ENCODE measurements at places on chromosomes 2 and 18.

DNA sequence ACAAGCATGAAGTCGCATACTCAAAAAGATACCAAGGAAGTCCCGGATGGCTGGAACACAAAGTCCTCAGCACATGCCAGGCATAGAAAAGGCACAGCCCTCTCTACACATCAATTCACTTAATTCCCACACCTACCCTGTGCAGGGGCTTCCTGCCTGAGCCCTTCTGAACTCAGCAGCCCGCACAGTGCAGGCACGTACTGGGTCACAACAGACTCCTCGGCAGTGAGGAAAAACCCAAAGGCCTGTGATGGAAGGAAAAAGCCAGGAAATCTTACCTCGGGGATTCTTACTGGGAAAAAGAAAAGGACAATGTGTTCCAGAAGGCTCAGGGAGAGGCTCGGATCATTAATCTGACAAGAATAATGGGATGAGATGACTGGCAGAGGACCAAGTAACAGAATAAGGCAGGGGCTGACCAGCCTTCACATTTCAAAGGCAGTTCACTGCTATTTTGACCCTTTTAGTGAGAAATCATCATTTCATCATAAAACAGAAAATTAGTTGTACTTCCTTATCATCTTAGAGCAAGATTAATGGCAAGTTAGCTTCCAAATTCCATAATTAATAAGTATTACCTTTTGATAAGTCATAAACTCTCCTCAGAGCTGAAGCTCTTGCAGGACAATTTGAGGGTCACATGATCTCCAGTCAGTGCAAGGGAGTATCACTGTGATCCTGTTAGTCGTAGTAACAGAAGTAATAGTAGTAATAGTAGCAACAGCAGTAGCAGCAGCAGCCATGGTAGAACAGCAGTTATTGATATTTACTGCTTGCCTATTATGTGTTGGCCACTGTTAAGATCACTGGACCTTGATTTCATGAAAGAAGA, 87.4 kb downstream of the STK39 start:
- DNase-seq = no peak

DNA sequence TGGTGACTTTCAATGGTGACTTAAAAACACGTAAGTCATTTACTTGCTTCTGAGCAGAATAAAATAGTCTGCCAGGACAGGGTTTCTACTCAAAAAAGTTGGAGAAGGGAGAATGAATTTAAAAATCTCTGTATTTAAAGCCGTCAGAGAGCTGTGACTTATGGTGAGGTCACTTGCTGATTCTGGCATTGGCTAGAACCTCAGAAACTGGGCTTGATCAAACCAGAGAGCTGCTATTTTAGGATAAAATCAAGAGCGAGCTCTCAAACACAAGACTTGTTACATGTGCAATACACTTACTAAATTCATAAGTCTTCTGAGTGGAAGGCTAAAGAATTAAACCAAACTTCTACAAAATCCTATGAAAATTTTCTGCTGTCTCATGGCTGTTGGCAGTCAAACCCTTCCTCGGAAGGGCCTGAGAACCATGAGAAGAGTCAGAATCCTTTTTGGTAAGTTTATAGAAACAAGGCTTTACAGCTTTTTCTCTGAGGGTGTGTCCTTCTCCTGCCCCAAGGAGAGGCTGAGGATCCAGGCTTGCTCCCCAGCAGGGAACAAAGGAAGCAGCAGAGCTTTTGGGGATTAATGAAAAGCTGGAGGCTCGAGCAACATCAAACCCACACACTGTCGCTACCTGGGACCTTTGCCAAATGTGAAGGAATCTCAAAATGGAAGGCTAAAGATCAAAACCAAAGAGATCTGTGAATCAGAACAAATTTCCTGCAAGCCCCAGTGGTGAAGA, 816.4 kb downstream of the SOCS6 start:
- no peak for DNase-seq

GRCh38 chr2:21427606-21428005, 303.8 kb downstream of the TDRD15 start:
- peak; percentile 67 for DNase-seq

- no peak for DNase-seq
These were observed 123.9 kb downstream of the ZFP36L2 start for GRCh38 chr2:43102366-43103092.

DNA sequence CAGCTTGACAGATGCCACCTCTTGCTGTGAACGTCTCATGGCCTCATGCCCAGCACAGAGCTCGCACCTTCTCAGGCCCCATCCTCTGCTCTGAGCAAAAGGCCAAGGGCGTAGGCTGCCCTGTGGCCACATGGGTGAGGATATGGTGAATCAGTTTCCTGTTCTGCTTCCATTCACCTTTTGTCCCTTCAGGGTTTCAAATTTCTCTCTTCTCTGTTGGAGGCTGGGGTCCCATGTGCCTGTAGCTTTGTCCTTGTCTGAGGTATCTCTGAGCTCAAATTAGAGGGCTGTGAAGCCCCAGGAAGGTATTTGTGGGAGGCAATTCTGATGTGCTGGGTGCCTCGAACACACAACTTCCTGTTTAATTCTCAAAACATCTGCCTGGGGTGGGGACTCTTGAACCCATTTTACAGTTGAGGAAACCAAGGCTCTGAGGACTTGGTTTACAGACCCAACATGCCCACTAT, 29.0 kb downstream of the ZAP70 start:
- DNase-seq = no peak

DNA sequence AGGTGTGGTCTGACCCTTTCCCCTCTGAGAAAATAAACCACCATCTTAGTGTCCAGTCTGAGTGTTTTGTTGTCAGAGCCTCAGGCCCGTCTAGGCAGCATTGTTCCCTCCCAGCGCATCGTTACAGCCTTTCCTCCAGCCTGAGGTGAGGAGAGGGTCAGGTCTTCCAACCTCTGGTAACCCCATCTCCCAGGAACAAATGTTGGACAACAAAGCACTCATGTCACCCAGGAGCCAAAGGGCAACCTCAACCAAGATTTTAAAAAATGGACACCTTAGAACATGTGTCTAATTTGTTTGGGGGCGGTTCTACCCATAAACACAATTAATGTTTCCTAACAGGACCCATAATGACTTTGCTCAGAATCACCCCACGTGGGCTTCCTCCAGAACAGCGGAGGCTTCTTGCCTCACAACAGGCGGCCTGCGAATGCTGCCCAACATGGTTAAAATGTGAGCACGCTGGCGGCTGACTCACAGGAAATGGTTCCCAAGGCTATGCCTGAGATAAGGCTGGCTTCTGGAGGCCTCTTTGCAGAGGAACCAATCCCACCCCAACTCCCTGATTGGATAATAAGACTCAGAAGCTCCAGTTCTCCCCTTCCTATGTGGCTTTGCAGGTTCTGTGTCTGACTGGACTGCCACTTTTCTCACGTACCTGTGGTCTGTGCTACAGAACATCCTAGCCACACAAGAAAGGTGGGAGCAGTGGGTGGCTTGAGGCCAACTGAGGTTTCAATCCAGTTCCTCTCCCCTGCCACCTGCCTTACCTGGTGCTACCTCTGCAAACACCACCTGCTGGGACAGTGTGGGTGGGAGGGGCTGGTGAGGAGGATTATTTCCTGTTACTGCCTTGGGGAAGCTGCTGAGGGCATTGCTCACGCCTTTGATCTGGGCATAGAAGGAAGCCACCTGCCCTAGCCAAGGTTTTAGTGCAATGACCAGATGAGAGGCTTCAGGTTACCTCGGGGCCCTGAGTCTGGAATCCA, 108.8 kb downstream of the B3GNT2 start:
- DNase-seq = peak; percentile 92

DNA sequence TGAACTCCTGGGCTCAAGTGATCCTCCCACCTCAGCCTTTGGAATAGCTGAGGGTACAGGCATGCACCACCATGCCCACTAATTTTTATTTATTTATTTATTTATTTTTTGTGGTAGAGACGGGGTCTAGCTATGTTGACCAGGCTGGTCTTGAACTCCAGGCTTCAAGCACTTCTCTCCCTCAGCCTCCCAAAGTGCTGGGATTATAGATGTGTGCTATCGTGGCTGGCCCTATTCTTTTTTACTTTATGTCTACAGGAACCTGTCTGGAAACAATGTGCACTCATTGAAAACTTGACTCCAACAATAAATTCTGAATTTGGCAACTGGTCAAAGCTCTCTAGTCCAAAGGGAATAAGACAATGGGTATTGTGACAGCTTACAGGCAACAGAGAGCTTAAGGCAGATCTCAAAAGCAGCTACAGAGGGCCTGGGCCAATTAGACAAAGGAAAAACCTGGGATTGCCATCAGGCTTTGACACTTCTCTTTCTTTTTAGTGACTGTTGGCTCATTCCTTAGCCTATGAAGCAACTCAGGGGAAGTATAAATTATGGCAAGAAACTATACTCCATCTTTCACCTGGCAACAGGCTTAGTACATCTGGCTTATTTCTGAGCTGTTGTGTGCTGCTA, 55.1 kb upstream of the RAPGEF4 start:
- DNase-seq = no peak

GRCh38 chr2:35125871-35126270, 1229.7 kb upstream of the CRIM1 start:
- no peak for DNase-seq

DNA sequence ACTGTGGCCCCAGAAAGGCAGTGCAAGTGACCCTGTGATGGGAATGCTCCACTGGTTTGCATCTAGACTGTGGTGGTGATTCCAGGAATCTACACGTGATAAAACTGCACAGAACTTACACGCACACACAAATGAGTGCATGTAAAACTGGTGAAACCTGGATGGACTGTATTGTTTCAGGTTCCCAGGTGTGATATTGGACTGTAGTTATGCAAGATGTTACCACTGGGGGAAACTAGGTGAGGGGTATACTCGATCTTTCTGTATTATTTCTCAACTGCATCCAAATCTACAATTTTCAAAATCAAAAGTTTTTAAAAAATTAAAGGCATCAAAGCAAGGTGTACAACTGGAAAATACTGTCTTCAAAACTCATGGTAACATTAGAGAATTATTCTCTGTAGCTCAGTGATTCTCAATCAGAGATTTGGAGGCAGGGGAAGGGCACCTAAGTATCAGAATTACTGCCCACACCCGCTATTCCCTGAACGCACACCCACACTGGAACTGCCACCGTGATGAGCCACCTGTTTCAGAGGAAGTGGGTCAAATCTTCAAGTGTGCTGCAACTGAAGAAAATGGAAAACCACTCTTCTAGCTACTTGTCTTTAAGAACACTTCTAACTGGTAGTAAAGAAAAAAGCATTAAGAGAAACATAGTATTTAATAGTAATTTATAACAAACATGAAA, 26.7 kb downstream of the PTPN2 start:
- no peak for DNase-seq

DNA sequence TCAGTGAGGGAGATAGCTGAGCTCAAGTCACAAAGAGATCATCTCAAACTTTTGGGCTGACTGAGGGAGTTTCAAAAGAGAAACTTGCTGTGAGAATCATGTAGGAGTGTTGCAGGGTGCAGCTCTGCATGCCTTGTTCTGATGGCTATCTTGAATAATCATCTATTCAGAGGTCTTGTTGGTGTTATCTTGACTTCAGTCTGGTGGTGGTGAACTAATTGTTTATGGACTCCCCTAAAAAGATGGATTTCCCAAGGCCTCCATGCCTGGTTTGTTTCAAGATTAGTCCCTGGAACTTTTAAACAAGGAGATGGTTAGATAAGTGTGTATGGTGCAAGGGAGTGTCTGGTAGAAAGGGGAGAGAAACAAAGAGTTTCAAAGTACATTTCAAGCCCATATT, 29.8 kb downstream of the SLC39A6 start:
- no peak for DNase-seq

DNA sequence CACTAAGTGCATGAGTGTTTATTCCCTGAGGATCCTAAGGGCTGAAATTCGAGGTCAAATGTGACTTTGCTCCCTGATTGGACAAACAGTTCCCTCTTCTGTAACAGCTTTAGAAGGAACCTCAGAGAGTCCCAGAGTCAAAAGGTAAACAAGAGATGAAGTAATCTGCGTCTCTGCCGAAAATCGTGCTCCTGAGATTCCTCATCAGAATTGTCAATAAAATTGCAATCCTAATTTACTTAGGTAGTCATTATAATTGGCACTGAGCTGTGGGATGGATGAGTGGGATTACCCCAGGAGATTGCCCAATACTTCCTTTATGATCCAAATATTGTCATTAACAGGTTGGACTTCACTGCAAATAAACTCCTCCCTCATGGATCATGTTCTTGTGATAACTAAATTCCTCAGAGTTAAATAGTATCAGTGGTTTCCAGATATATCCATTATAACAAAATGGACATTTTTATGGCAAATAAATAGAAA, 907 bp upstream of the SUCLG1 start:
- DNase-seq = no peak

- DNase-seq = peak; percentile 96
These were observed 6.8 kb upstream of the CRYBA2 start for GRCh38 chr2:218999881-219000568.

GRCh38 chr2:39696101-39696553, 30.4 kb downstream of the TMEM178A start:
- peak; percentile 87 for DNase-seq

- no peak for DNase-seq
These were observed 67.5 kb upstream of the RGPD5 start for GRCh38 chr2:109726379-109727270.

DNA sequence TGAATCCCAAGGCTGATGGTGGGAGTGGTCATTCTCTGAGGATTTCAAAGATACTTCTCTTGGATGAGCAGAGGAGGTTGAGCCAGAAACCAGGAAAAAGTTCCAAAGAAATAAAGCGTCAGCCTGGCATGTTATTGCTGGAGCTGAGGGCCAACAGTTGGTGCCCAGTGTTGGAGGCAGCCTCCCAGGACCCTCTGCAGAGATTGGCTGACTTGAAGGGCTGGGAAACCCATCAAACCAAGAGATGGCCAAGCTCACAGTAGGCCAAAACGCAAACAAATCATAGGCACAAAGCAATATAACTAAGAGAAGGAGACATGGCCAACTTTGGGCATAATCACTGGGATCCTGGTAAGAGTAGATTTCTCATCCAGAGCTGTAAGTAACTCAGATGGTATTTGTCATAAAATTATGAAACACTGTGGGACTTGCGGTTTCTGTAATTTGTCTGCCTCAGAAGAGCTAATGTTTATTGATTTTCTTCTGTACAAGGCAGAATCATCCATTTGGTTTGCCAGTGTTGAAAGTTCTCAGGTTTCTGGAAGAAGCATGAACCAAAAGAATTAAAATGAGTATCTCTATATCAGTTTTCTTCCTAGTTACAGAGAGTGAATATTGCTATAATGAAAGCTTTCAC, 108.3 kb downstream of the ATL2 start:
- DNase-seq = no peak

DNA sequence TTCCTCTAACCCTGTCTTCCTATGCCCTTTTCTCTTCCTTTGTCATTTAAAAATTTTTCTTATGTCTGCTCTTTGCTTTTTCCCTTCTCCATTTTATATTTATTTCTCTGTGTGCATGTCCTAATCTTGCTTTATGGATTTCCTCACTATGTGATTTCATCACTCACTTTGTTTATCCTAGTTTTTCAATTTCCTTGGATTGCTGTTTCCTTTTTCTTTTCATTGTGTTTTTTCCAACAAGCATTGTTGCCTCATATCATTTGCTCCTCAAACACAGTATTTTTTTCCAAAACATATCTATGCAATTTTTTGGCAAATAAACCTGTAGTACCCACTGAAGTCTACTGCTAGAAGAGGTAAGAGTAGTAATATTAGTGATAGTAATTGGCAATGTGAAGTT, 67.4 kb upstream of the PNPT1 start:
- no peak for DNase-seq

- DNase-seq = peak; percentile 72
These were observed 17.5 kb upstream of the DPP4 start for GRCh38 chr2:162091325-162092007.

All from mesendoderm (in vitro differentiated cells).